ENCODE measurements at places on chromosomes 12 and 14. TPM values are rescaled to one million over a fixed set of nuclear protein-coding genes. Genes with fewer than 3 reads are reported as not detected.

DNA sequence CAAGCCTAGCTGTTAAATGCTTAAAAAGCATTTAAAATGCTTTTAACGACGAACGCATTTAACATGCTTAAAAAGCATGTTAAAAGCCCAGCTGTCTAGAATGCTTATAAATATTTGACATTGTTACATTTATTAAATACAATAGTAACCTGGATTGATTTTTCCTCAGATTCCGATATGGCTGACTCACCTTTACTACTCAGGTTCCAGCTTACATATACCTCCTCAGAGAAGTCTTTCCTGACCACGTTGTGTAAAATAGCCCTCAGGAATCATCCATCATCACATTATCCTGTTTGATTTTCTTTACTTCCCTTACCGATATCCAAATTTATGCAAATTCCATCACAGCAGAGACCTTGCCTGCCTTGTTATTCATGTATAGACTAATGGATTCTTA is 51.4 kb downstream of the SLC41A2 start:
- no peak for DNase-seq

DNA sequence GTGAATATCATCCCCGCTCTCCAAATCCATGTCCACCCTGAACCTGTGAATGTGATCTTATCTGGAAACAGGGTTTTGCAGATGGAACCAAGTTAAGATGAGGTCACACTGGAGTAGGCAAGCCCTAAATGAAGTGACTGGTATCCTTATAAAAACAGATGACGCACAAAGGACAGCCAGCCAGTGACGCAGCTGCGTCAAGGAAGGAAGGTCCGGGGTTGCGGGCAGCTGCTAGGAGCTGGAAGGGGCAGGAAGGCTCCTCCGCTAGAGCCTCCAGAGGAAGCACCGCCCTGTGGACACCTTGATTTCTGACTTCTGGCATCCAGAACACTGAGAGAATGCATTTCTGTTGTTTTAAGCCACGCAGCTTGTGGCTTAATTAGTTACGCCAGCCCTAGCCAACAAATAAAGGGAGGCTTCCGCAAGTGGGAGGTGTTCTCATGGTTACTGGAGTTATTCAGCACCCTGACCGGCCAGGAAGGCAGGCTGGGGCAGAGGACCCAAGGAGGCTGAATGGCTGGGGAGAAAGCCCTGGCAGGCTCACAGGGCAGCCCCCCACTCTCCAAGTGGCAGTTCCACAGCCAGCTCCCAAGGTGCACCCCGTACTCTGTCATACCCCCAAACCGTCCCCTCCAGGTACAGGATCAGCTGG is 127.6 kb upstream of the NCOR2 start:
- no peak for DNase-seq

DNA sequence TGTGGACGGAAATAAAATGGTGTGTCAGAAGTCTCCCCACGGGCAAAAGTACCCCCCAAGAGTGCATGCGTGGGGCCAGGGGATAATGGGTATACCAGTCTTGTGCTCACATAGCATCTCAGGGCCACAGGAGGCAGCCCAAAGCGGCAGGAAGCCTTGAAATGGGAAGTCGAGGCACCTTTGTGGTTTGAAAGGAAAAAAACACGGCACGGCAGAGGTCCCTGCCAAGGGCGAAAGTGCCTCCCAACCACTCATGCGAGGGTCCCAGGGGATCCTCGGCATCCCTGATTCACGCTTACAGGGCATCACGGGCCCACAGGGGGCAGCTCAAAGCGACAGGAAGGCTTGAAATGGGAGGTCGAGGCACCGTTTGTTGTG is 583.2 kb downstream of the ALG10 start:
- no peak for DNase-seq

- DNase-seq: no peak
Measured at GRCh38 chr14:58628406-58628805, 9.4 kb upstream of the DACT1 start.

PLA2G1B gene
- total RNA-seq: 5,234 TPM

NYNRIN gene
- 9.0 TPM for total RNA-seq

- no peak for DNase-seq
Measured at GRCh38 chr12:75446857-75447256, 33.7 kb upstream of the GLIPR1 start.

- no peak for DNase-seq
Measured at GRCh38 chr14:95193081-95193480, 35.8 kb upstream of the DICER1 start.

ESR2 gene
- total RNA-seq: 0.78 TPM

DNA sequence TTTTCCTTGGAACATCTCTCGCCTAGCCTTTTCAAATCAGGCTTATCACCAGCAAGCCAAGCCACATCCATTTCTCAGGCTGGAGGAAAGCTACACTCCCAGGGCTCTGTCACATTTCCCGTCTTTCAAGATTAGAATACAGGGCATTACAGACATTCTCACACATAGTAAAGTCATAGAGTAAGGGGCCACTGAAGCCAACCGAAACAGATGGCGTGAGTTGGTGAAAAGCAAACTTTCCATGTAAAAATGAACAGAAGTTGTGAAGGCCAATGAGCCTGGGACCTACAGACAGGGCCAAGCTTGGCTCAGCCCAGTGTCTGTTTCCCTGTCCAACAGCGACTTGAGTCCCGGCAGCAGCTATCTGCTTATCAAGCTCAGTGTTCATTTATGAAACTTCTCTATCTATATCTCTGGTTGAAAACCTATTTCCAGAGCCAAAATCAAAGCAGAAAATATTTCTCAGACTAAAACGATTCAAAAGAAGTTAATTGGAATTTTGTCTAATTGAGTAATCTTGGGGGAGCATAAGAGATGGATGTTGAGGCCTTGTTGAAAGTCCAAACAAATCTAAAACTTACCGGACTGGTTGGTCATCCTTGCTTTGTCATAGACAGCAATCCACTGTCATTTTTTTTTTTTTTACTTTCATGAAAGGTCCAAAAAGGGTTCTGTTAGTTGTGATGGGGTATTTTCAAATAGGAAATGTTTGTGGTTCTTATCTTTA is 105.6 kb downstream of the DAAM1 start:
- no peak for DNase-seq

GRCh38 chr12:131795064-131795463 is 33.1 kb upstream of the MMP17 start:
- DNase-seq: no peak

SERPINA3 gene
- total RNA-seq: 1,711 TPM

DNA sequence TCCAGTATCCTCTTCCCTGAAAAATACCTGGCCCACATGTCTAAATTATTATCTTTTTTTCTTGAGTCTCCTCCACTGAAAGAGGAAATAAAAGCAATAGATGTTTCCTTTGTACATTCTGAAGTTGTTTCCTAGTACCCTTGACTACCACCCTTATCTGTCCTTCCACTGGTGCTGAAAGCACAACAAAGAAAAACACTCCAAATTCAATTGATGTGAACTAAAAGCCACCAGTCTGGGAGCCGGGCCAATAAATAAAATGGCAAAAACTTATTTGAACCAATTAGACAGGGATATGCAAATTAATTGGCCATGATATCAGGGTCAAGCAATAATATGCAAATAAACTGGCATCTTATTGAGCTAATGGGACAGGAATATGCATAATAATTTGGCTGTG is 330.5 kb downstream of the PAWR start:
- no peak for DNase-seq

DNA sequence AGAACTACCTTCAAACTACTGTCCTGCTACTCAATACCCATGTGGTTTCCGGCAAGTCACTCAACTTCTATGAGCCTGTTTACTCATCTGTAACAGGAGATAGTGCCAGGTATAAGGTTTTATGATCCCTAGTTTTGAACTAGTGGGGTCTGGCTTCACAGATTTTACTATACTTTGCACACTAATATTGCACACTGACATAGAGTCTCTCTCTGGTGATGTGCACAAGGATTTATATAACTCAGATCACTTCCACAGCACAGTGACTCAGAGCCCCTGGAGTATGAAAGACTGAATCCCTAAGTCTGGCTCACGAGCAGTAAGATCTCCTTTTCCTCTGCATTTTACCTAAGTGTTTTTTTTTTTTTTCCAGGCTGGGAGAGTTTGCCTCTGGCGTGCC is 69.7 kb upstream of the SLC38A2 start:
- no peak for DNase-seq

FOXN4 gene
- total RNA-seq: not detected

PGF gene
- 2.1 TPM for total RNA-seq
